ENCODE measurements at places on chromosomes 5 and 9.

GRCh38 chr9:123682746-123683145 lies 247.2 kb downstream of the DENND1A start:
- DNase-seq, result no peak

DNA sequence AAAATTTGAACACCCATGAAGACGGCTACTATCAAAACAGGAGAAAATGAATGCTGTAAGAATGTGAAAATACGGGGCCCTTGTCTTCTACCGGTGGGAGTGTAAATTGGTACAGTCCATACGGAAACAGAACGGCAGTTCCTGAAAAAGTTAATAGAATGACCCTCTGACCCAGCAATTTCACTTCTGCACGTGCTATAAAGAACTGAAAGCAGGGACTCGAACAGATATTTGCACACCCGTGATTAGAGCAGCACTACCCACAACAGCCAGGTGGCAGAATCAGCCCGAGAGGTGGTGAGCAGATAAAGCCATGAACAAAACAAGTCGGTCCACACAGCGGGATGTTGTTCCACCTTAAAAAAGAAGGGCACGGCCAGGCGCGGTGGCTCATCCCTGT lies 22.6 kb upstream of the SLC12A7 start:
- no peak for DNase-seq

DNA sequence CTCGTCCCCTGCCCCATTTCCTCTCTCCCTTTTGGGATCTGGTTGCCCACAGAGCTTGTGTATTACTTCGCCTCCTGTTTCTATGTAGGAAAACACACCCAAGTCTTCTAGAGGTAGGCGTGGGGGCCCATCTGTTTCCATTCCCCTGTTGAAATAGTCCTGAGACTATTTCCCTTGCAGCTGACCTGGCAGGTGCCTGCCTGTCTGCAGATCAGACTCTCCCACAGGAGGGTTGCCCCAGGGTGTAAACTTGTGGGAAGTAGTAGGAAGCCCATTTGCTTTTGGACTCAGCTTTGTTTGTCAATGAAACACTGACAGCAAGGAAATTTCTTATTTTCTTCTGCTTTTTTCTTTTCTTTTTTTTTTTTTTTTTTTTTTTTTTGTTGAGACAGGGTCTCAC lies 16.3 kb upstream of the GARNL3 start:
- peak; percentile 32 for DNase-seq

- no peak for DNase-seq
Measured at GRCh38 chr9:30197453-30197852, 2187.0 kb upstream of the ACO1 start.

Measured in NCI-H2171 (cell line).